BE2C (cell line): ENCODE measurements at places on chromosomes 16 and 17.
A peak's percentile ranks its signal among the peaks of the same experiment; 100 is the strongest.

GRCh38 chr16:68361485-68361884, 50.7 kb downstream of the PRMT7 start:
- DNase-seq: no peak

- DNase-seq: no peak
Measured at GRCh38 chr17:76246080-76247066, 6.1 kb upstream of the RNF157 start.

DNA sequence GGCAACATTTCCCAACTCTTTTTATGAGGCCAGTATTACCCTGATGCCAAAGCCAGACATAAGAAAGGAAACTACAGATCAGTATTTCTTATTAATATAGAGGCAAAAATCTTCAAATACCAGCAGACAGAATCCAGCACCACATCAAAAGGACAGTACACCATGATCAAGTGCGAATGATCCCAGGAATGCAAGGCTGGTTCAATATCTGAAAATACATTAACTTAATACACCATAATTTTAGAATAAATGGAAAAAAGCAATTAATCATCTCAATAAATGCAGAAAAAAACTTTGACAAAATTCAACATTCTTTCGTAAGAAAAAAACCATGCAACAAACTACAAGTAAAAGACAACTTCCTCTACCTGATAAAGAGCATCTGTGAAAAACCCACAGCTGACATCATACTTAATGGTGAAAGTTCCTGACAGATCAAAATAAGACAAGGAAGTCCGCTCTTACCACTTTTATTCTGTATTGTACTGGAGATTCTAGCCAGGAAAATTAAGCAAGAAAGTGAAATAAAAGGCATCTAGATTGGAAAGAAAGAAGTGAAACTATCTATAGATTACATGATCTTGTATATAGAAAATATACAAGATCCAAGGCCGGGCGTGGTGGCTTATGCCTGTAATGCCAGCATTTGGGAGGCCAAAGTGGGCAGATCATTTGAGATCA, 26.4 kb upstream of the MAPK3 start:
- DNase-seq: no peak

GRCh38 chr16:20765732-20766131, 1.9 kb downstream of the ACSM3 start:
- DNase-seq: no peak

DNA sequence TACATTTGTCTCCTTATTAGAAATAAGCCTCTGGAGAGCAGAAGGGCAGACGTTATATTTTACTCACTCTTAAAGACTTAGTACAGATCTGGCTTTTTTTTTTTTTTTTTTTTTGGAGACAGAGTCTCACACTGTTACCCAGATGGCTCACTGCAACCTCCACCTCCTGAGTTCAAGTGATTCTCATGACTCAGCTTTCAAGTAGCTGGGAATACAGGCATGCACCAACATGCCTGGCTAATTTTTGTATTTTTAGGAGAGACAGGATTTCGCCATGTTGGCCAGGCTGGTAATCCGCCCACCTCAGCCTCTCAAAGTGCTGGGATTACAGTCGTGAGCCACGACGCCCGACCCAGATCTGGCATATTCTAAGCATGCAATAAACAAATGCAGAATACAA, 36.4 kb upstream of the TMEM97 start:
- DNase-seq: no peak

DNA sequence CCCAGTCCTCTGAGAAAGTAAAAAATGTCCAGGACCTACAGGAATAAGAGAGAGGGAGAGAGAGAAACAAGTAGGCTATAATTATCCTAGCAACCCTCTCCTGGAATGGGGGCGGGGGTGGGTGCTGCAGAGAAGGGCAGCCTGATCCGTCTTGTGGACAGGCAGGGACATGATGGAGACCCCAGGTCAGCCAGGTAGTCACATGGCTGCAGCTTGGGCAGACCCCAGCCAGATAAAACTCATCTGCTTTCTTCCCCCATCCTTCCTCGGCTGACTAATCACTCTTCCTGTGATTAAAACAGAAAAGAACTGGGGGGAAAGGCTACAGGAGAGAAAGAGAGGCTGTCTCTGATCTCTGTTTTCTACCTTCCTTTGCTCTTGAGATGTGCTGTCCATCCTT, 32.6 kb downstream of the COPZ2 start:
- DNase-seq: peak; percentile 50

DNA sequence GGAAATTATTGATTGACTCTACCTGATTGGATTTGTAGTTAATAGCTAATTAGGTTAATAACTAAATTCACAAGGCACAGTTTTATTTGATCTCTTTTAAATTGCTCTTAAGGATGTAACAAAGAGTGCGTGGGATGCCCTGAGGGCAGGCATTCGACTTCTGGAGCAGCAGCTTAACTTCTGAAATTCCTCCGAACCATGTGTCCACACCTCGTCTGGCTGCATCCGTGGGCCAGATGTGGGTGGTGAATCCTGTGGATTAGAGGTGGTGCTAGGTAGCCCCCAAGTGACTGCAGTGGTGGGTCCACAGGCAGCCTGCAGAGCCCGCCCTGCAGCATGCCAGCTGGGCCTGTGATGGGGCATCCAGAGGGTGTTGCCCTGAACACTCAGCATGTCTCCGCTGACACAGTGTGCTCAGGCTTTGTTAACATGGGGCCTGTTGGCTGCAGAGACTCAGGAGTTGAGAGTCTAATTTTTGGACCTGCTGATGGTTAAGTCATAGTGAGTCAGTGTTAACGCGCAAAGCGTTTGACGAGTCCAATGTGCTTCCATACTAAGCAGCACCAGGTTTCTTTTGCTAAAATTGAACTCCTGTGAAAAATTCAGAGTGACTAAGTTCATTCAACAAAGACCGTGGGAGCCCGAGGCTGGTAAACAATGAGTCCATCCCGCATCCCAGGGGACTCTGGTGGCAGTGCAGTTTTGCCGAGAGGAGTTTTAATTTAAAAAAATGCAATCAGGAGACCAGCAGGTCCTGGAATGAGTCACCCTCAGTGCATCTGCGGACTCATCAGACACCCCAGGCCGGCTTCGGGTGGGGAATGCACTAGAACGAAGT, 3.8 kb upstream of the NPB start:
- peak; percentile 49 for DNase-seq

DNA sequence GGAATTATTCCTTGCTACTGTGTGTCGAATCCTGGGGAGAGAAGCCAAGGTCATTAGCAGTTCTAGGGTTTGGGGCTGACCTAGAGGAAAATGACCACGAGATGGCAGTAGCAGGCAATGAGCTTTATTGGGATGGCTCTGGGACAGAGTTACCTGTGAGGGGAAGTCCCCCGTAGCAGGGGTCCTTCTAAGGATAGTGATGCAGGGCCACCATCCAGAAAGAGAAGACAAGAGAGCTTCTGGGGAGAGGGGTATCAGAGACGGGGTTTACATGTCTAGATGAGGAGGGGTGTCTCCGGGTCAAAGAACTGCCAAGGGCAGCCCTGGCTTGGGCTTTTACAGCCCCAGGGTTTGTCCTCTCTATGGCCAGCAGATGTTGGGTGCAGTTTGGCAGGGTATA, 6.4 kb upstream of the GGT6 start:
- peak; percentile 61 for DNase-seq

- DNase-seq: peak; percentile 35
Measured at GRCh38 chr16:87956365-87957231, 5.4 kb downstream of the BANP start.

- DNase-seq: no peak
Measured at GRCh38 chr16:75948886-75949285, 222.6 kb upstream of the CPHXL start.

GRCh38 chr16:85927959-85928358, 29.0 kb downstream of the IRF8 start:
- DNase-seq: no peak

DNA sequence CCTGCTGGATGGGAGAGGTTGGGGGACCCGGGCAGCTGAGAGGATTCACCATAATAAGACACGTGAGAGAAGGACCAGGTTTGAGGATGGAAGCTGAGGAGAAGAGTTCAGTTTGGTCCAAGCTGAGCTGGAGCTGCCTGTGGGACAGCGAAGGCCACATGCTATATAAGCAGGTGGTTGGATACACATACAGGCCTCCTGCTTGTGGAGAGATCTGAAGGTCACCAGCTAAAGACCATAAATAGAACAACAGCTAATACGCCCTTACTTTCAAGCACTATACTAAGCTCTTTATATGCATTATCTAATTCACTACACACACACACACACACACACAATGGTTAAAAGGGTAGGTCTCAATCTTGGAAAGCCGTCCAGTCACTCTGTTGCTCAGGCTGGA, 32.1 kb downstream of the DUSP14 start:
- DNase-seq: no peak

DNA sequence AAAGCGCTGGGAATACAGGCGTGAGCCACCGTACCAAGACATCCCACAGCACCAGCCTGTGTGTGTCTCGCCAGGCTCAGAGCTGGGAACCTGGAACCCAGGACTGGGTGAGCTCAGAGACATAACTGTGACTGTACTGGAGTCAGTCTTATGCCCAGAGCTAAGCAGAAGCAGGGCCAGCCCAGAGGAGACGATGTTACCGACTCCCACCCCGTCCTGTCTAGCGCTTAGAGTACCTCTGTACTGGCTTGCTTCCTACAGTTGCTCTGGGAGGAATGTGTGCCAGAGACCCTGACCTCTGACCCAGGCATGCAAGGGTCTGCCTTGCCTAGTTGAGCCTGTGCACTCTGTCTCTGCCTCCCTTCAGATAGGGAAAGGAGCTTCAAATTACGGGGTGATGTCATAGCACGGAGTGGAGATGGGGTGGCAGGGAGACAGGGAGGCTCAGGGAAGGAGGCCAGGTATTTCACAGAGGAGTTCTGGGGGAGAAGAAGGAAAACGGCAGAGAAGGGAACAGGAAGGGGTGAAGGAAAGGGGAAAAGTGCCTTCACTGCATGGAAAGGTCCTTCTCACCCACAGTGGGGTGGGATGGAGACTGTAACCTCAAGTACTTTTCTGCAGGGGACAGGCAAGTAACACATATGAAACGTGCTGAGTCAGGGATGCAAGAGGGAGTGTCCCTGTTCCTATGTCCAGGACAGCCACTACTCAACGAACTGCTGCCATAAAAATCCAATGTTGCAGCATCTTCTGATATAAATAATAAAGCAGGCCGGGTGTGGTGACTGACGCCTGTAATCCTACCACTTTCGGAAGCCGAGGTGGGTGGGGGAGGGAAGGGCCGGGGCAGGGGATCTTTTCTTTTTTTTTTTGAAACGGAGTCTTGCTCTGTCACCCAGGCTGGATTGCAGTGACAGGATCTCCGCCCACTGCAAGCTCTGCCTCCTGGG, 5.8 kb upstream of the ARMC5 start:
- DNase-seq: no peak
